ENCODE measurements at places on chromosomes 1 and 21. TPM values are rescaled to one million over a fixed set of nuclear protein-coding genes. Genes with fewer than 3 reads are reported as not detected.

Gene B3GALT5
- not detected for total RNA-seq

Gene KCNJ9
- not detected for total RNA-seq

Gene SPATA1
- total RNA-seq, result not detected

- no peak for DNase-seq
Measured at GRCh38 chr21:39186676-39187075, 3.4 kb upstream of the PSMG1 start.

GRCh38 chr1:62271948-62272728 lies 47.1 kb downstream of the KANK4 start:
- no peak for DNase-seq

- DNase-seq, result no peak
Measured at GRCh38 chr1:30881319-30882181, 27.0 kb downstream of the SDC3 start.

DNA sequence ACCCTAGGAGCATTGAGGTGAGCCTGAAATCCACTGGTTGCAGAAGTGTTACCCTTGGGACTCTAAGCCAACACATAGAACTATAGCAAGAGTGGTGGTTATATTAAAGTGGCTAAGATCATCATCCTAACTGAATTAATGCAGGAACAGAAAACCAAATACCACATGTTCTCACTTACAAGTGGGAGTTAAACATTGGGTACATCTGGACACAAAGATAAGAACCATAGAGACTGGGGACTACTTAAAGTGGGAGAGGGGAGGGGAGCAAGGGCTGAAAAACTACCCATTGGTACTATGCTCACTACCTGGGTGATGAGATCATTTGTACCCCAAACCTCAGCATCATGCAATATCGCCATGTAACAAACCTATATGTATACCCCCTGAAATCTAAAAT lies 100.0 kb downstream of the SLC25A24 start:
- no peak for DNase-seq

GRCh38 chr1:37677143-37677439 lies 15.2 kb upstream of the CDCA8 start:
- no peak for DNase-seq

DNA sequence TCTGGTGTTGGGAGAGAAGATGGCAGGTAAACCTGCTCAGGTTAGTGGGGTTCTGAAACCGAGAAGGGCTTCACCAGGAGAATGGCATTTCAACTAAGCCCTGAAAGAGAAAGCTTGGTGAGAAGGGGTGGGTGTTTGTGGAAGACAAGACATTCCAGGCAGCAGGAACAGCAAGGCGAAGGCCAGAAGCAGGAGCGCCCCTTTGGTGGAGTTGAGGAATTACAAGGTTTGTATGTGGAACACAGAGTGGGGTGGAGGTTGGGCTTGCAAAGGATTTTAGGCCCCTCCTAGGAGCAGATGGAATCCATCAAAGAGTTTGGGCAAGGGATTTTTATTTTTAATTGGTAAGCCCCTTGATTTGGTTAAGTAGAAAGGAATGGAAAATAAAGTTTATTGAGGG lies 24.8 kb upstream of the ELOA start:
- peak; percentile 30 for DNase-seq

- DNase-seq, result peak; percentile 57
Measured at GRCh38 chr1:17671314-17671705, 83.8 kb upstream of the ACTL8 start.

DNA sequence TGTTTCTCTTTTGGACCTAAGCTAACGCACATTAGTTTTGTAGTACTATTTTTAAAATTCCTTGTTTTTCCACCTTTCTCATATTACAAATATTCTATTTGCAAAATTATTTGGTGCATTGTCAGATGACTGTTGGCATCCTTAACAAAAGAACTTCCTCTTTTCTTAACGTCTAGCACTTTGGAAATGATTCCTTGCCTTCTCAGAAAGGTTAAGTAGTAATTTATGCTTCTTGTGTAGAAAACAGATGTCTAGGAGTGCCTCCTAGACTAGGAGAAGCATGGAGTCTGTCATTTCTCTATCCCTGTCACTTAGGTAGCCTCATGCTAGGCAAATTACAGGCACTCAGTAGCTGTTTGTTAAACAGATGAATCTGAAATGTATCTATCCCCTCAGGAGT lies 64.4 kb downstream of the HSPA13 start:
- no peak for DNase-seq

GRCh38 chr1:160708118-160708517 lies 3.5 kb downstream of the CD48 start:
- DNase-seq, result no peak

DNA sequence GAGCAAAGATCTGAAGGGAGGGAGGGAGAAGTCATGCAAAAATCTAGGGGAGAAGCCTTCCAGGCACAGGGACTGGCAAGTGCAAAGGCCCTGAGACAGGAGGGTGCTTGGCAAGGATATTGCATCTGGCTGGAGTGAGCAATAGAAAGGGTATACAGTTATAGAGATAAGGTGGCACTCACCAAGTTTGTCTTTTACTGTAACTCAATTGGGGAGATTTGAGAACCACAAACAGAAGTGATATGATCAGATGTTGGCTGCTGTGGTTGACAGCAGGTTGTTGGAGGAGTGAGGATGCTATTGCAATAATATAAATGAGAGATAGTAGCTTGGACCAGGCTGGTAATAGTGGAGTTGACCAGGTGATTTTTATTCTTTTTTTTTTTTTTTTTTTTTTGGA lies 25.6 kb downstream of the MCOLN3 start:
- DNase-seq, result no peak

- DNase-seq, result no peak
Measured at GRCh38 chr1:53593758-53594380, 134.7 kb downstream of the DMRTB1 start.

- DNase-seq, result no peak
Measured at GRCh38 chr1:45685308-45686014, 872 bp downstream of the GPBP1L1 start.
